ENCODE measurements at places on chromosomes 3 and 15.

GRCh38 chr15:52727815-52728214, 48.6 kb upstream of the ATOSA start:
- DNase-seq: no peak

DNA sequence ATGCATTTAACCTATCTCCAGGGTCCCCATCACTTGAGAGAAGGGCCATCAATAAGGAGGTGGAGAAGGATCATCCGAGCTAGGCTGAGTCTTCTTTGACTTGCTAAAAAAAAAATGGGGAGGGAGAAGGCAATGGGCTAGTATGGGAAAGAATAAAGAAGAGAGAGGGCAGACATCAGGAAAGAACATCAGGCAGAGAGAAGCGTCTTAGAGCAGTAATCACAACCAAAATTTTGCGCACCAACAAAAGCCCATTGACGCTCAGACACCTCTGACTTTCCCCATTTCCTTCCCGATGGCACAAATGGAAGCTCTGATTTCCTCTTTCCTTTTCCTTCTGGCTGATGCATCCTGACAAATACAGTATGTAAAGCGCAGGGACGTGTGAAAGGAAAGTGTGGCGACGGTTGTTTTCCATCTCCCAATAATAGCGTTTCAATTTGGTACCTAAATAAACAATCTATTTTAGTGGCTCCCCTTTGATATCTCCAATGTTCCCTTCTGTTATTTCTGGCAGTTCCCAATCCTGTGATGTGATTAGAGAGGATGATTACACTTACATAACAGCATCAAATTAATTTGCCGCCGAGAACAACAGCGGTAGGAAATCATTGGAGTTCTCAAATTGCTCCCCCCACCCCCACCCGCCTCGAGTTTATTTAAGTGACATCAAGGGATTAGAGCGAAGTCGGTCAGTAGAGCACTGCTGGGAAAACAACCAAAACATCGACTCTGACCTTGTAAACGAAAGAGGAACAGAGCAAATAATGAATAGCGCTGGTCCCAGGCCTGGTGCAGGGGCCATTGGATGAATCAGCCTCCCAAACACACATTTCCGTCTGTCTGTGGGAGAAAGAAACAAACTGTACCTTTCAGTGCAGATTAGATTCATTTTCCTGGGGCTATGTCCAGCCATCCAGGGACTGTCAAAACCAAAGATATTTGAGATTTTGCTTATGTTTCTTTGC, 273.3 kb upstream of the ICE2 start:
- DNase-seq: no peak

- DNase-seq: no peak
These were observed 11.0 kb downstream of the CHRNA7 start for GRCh38 chr15:32041294-32041693.

DNA sequence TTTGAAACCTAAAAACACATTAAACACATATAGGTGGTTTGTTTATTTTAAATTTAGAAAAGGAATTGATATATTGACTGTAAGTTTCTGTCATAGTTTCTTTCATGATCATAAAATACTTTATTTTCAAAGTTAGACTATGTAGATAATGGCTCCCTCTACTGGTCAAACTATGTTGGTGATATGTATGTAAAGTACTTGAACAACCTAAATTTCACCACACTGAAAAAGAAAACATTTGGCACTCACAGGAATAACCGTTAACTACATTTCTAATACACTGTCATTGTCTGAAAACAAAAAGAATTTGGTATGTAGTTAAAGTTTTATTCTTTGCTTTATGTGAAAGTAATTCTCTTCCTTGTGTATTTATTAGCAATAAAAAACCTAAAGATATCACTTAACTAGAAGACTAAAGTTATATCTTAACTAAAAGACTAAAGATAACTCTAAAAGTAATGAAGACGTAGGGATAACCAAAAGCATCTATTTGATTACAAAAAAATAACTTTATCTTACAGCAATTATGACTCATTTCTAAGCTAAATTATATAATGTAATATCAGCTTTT, 427.5 kb downstream of the VGLL3 start:
- no peak for DNase-seq

GRCh38 chr3:140093742-140094141, 158.8 kb downstream of the CLSTN2 start:
- DNase-seq: no peak

DNA sequence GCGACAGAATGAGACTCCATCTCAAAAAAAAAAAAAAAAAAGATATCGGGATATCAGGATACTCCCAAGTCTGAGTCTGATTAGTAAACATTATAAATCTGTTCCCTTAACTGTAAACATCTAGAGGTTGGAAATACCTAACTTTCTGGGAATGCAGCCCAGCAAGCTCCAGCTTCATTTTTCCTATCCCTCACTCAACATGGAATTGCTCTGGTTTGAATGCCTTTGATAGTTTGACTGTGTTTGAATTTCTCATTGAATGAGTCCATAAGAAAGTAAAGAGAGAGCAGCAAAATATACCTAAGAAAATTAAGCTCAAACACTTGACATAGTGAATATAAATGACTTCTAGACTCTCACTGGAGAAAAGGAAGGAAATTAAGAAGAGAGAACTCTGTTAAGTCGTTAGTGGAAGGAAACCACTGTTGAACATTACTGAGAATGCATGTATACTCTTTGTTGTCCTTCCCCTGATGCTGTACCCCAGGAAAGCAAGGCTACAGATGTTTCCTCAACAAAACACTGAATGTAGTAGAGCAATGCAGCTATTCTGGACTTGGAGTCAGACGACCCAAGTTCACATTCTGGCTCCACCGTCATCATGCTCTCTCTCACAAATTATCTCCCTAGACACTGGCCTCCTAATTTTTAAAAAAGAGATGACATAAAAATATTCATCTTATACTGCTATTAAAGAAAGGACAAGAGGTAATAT, 62.4 kb downstream of the CD200 start:
- DNase-seq: no peak

- no peak for DNase-seq
These were observed 8.4 kb upstream of the MYO1E start for GRCh38 chr15:59380902-59381610.

GRCh38 chr15:36758800-36759199, 179.4 kb downstream of the CDIN1 start:
- no peak for DNase-seq

- no peak for DNase-seq
These were observed 274.7 kb upstream of the UBE2E2 start for GRCh38 chr3:22928216-22929110.

DNA sequence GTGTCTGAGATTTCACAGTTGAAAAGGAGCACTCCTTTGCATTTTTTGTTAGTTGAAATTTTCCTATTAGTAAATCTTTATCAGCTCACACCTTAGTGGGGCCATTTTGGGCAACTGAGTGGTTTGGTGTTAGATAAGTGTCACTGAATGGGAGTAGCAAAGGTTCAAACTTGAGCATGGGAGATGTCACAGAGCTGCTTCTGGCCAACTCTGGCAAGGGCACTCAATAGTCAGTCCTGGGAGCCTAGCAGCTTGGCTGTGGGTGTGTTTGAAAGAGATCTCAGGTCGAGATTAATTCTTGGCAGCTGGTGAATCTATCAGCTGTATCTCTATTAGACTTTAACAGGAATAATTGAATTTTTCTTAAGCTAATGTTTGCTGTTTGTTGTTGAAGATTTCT, 579.3 kb downstream of the EDEM1 start:
- no peak for DNase-seq

- DNase-seq: no peak
These were observed 88.3 kb upstream of the FRMD4B start for GRCh38 chr3:69474186-69474585.

- DNase-seq: no peak
These were observed 45.5 kb upstream of the BOC start for GRCh38 chr3:113165841-113166240.

DNA sequence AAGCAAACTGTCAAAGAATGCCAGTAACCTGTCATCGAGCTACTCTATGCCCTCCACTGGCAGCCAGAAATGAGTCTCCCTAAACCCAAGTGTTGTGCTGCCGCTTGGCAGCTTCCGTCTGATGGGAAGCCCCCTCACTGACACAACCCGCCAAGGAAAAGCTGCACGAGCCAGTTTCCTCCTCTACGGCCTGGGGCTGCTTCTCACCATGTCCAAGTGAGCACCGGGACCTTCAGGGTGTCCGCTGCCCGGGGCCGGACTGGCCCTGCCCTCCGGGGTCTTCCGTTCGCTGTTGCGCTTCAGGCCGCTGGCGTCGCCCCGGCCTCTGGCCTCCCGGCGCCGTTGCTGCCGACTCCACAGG, 490 bp downstream of the TOMM70 start:
- peak; percentile 40 for DNase-seq

DNA sequence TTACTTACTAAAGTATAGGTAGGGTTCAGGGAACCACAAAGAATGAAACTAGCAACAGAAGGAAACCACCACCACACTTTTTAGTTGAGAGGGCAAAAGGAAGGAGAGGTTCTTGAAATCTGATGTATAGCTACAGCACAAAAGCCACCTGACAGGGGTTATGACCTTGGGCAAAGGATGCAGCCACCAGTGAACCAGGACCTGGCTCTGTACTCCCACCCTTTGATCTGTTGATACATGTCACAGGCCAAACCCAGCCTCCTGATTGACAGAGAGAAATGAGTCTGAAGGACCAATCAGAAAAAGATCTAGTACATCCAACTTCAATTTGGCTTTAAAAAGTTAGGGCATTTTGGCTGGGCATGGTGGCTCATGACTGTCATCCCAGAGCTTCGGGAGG, 20.0 kb upstream of the BLM start:
- DNase-seq: no peak

DNA sequence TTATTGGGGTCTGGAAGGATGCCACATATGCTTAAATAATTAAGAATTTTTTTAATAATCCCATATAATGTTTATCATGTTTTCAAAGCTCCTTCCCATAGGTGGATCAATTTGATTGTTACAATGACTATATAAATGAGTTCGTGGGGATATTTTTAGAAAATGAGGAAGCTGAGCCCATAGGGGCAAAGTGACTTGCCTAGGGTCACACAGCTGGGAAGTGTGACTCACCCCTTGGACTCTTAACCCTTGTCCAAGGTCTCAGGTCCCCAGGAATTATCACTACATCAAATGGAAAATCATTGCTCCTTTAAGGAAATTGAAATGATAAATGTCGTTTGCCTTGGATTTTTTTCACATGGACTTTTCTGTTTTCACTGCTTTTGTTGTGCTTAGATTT, 161.2 kb upstream of the RGMA start:
- DNase-seq: no peak

- DNase-seq: no peak
These were observed 1.7 kb downstream of the RORA start for GRCh38 chr15:61227269-61227949.

- DNase-seq: no peak
These were observed 21.2 kb downstream of the PXK start for GRCh38 chr3:58353722-58354553.

GRCh38 chr3:57983734-57984518, 24.3 kb upstream of the FLNB start:
- peak; percentile 15 for DNase-seq

- DNase-seq: no peak
These were observed 169.1 kb upstream of the CCDC54 start for GRCh38 chr3:107208100-107208499.

- no peak for DNase-seq
These were observed 82.0 kb downstream of the CNTN3 start for GRCh38 chr3:74532446-74532845.

DNA sequence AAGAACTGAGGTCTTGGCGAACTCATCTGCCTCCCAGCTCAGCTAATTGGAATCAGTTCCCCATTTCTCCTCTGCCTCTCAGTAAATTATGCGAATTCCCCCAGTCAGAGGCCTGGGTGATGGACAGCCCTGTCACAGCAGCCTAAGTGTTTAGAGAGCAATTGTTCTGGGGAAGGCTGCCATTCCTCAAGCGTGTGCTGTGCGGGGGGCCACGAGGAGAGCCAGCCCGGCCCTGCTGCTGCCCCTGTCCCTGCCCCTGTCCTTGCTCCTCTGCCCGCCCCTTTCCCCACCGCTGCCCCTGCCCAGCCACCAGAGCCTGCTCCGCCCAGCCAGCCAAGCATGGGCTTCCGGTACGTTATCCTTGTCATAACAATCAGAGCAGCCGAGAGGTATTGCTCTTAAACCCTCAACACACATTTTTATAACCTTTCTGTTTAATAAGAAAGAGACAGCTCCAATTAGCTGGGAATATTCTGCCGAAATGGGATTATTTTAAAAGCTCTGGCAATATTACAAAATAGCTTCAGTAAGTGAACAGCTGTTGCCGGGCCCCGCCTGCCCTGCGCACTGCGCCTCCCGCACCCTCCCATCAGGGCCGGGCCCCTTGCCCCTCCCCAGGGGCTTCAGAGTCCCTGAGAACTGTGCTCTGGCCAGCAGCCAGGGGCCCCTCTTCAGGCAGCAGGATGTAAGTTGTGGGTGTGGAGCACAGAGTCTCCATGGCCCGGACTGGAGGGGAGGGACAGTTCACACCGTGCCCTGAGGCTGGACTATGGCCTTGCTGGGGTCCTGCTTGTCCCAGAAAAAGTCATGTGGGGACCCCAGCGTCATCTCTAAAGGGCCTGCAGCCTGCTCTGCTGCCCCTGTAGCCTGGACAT, 12.4 kb upstream of the CACNA2D2 start:
- DNase-seq: peak; percentile 6

DNA sequence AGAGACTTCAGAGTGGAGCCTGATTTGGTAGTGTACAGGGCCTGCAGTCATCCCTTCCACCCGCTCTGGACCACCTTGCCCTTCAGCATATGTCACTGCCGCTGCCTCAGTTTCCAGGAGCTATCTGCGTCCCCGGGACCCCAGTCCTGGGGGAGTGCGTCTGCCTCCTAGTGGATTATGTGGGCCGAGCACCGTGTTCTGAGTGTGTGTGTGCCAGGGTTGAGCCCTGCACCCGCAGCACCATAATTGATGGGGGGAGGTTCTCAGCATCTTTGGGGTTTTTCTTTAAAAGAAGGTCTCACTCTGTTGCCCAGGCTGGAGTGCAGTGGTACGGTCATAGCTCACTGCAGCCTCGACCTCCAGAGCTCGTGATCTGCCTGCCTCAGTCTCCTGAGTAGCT, 33.6 kb downstream of the CD276 start:
- no peak for DNase-seq

DNA sequence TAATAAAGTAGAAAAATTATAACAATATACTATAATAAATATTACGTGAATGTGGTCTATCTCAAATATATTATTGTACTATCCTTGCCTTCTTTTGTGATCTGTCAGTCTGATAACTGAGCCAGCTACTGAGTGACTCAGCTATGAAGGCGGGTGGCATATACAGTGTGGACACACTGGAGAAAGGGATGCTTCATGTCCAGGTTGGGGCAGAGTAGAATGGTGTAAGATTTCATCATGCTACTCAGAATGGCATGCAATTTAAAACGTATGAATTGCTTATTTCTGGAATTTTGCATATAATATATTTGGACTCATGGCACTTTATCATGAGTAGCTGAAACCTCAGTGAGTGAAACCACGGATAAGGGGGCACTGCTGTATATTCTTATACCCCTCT, 172.9 kb upstream of the TBC1D5 start:
- no peak for DNase-seq

GRCh38 chr3:40181182-40181581, 128.3 kb upstream of the EIF1B start:
- no peak for DNase-seq

All from T-cell (primary cell).